Stimulated activated CD8-positive, alpha-beta memory T cell treated with anti-CD3 and anti-CD28 coated beads, Interleukin-4, amount 100 ng/mL, for 24 hours (primary cell): ENCODE measurements at places on chromosomes 5 and 9.

GRCh38 chr9:89154651-89155336, 23.8 kb downstream of the SHC3 start:
- DNase-seq: no peak

DNA sequence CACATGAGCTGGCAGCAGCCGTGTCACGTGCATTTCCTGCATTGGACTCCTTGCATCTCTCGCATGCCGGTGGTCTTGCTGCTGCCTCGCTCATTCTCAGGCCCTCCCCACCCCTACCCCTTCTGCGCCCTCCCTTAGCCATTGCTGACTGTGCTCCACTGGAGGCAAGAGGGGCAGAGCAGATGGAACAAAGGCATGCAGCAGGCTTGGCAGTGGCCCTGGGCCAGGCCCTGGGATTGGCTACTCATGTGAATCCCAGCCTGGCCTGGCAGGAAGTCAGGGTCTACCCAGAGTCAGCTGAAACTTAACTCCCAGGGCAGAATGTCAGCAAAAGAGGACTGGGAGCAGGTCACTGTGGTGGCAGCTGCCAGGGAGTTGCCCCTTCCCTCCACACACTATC, 62.3 kb downstream of the TSTD2 start:
- no peak for DNase-seq

GRCh38 chr5:72702881-72703434, 113.5 kb upstream of the TNPO1 start:
- no peak for DNase-seq

GRCh38 chr5:138033907-138034306, 1.0 kb upstream of the FAM13B start:
- DNase-seq: no peak
